Foreskin fibroblast (primary cell): ENCODE measurements at places on chromosomes 2 and 18.

- DNase-seq: no peak
These were observed 220.6 kb downstream of the SETBP1 start for GRCh38 chr18:44901283-44901682.

DNA sequence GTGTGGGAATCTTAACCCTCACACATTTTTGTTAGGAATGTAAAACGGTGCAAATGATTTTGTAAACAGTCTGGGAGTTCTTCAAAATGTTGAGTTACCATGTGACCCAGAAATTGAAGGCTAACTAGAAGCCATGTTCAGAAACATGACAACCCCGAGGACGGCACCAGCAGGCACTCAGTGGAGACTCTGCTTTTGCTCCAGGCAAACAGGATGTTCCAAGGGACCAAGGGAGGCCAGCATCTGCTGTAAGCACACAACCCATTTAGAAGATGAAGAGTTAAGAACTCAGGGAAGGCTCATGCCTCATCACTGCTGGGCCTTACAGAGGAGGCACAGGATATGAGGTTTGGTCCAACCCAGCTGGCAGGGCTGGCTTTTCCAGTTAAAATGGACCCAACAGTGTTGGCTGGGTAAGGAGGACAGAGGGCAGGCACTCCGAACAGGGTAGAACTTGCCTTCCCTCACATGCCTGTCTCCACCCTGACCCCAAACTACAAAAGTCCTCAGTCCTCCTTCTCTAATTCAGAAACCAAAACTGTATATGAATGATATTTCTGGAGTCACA, 23.6 kb downstream of the PARD6G start:
- no peak for DNase-seq

GRCh38 chr2:72040629-72041571, 106.8 kb downstream of the CYP26B1 start:
- DNase-seq: no peak

DNA sequence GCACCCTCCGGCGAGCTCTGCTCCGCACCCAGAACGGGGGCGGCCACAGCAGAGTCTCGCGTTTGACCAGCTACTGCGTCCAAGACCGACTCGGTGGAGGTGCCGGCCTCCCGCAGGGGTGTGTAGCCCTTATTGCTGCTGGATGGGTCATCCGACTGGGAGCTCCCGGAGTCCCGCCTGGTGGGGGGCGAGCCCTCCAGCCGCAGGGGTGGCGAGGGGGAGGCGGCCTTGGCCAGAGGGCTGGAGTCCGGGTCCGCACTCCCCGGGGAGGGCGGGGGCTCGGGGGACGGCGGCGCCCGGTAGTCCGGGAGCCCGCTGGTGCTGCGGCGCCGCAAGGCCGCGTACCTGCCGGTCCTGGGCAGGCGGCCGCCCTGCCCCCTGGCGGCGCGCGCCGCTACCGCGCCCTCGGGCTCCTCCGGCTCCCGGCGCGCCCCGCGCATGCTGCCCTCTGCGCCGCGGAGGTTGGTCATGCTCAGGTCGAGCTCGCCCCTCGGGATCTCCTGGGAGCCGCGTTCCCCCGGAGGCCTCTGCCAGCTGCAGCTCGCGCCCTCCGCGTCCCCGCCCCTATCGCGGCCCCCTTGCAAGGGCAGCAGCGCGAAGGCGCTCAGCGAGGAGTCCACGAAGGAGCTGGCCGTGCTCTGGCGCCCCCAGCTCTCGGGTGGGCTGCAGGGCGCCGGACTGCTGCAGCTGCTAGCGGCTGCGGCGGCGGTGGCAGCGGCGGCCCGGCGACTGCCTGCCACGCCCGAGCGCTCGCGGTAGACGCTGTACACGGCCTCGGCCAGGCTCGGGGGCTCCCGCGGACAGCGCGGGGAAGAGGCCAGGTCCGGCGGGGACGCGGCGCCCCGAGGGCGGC, 4.8 kb downstream of the TMEM200C start:
- DNase-seq: no peak

DNA sequence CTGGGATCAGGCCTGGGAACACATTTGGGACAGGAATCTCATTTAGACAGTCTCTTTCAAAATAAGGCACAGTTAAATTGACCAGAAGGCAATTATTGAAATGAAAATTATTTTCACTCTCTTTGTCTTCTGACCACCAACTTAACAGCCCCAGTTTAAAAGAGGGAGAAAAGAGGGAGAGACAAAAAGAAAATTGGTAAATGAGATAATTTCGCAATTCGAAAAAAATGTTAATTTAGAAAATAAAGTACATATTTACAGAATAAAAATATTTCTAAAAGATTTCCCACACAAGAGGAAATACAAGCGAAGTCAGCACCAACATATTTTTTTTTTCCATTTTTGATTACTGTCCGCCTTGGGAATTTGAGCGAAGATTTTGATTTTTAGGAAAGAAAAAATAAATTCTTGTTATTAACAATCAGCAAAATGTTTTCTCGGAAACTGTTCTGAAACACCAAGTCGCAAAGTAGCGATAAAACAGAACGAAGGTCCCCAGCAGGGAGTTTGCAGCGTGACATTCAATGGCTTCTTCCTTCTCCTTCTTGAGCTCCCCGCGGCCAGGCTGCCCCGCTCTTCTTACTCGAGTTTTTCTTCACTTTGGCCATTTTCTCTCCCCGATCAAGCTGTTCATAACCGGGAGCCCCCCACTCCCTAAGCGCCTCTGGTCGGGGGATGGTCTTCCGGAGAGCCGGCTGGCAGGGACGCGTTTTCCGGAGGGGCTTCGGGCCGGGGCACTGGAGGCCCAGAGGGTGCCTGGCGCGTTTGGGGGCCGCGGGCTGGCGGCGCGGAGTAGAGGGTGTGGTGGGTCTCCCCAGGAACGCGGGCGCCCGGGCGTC, 5.0 kb downstream of the SP9 start:
- no peak for DNase-seq

- no peak for DNase-seq
These were observed 151.1 kb downstream of the SMAD2 start for GRCh38 chr18:47779381-47779780.

- DNase-seq: no peak
These were observed 254.5 kb downstream of the DSEL start for GRCh38 chr18:67261931-67262552.

DNA sequence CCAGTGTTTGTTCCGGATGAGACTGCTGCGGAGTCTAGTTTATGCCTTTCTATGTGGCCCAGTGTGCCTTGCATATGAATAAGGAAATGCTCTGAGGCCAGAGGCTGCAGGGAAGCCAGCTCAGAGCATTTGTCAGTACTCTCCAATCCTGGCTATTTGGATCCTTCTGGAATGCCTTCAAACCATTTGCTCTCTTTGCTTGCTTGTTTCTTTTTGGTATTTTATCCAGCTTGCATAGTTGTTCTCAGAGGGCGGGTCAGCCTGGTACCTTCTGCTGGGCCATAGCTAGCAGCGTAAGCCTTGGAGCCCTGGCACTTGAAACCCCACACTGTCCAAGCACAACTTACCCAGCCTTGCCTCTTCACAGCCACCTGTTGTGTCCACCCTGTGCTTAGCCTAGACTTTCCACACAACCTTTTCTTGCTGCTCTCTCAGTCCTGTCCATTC, 20.5 kb downstream of the CENPO start:
- DNase-seq: no peak

DNA sequence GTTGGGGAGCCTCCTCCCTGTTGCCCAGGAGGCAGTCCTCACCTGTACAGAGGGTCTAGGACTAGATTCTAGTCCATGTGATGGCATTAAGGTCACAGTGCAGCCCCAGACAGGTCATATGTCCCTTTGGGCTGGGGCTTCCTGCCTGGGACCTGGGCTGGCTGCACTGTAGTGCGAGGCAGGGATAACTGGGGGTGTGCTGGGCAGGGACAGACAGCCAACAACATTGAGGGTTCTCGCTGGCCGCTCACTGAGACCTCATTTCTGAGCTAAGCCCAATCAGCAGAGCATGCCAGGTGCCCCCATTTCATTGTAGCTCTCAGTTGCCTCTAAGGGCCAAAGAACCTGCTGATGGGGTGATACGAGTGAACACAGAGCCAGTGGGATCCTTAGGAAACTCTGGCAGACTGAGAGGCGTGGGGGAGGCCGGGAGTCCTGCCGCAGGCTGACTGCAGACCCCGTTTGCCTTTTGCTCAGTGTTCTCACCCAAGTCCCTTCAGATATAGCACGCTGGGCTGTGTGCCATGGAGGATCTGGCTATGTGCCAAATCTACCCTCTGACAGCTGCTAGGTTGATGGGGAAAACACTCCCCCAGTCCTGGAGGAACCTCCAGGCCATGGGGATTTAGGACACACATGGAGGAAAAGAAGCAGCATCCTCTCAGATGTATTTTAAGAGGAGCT, 51.9 kb downstream of the DYSF start:
- DNase-seq: no peak

- DNase-seq: no peak
These were observed 720.5 kb downstream of the MBD2 start for GRCh38 chr18:53503914-53504441.

- no peak for DNase-seq
These were observed 170.4 kb downstream of the SMAD7 start for GRCh38 chr18:48780201-48780912.

- no peak for DNase-seq
These were observed 9.9 kb downstream of the GLI2 start for GRCh38 chr2:120745420-120746111.
